ENCODE measurements at places on chromosomes 1 and 21.

DNA sequence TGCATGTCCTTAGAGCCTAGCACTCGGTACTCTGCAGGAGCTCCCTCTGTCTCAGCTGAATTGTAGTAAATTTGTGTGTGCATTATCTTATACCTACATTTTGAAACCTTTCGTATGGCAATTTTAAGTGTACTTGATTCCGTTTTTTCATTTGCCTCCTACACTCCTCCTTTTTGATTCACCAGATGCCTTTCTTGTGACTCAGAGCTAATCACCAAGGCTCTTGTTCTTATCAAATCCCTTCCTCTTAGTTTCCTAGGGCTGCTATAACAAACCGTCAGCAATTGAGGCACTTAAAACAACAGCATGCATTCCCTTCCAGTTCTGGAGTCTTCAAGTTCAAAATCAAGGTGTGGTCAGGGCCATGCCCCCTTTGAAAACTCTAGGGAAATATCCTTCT, 261.0 kb downstream of the ASTN1 start:
- no peak for DNase-seq

GRCh38 chr1:60705026-60705425, 377.3 kb upstream of the NFIA start:
- no peak for DNase-seq

GRCh38 chr1:9312168-9312720, 19.6 kb downstream of the SPSB1 start:
- no peak for DNase-seq

GRCh38 chr21:45969921-45970673, 11.5 kb upstream of the COL6A1 start:
- no peak for DNase-seq

DNA sequence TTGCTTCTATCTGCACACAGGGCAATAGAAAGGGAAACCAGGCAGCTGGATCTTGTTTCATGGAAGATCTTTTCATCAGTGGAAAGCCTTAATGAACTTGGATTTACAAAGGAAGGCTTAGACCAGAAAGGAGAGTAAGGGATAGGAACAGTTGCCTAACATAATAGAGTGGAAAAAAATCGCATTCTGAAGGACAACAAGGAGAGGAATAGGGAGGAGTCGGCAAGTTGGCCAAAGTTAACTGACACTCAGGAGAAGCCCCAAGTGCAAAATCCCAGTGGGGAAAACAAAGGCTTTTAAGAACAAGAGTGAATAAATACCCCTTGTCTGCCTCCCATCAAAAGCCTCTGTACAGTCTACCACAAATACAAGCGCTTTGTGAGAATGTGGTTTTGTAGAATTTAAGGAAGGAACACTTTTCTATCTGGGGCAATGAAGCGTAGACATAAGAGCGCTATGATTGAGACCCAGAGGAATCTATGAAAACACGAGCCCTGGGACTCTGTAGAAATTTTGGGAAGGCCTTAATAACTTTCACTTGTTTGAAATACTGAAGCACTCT, 74.1 kb downstream of the ZNF648 start:
- no peak for DNase-seq

DNA sequence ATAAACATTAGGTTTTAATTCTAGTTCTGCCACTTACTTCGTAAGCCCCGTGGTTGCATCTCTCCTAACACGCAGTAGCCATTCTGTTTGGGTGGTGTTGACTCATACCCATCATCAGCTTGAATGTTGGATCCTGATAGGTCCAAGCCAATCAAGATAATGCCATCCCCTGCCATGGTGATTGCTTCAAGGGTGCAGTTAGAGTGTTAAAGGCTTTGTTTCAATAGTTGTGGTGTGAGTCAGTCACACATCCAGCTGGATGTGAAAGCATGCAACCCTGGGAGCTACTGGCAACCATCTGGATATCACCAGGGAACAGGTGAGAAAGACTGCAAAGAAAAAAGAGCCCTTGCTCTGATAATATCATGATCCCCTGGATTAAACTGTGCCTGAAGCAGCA, 69.1 kb downstream of the OMA1 start:
- no peak for DNase-seq

- no peak for DNase-seq
Measured at GRCh38 chr1:226378071-226378470, 29.8 kb downstream of the PARP1 start.

DNA sequence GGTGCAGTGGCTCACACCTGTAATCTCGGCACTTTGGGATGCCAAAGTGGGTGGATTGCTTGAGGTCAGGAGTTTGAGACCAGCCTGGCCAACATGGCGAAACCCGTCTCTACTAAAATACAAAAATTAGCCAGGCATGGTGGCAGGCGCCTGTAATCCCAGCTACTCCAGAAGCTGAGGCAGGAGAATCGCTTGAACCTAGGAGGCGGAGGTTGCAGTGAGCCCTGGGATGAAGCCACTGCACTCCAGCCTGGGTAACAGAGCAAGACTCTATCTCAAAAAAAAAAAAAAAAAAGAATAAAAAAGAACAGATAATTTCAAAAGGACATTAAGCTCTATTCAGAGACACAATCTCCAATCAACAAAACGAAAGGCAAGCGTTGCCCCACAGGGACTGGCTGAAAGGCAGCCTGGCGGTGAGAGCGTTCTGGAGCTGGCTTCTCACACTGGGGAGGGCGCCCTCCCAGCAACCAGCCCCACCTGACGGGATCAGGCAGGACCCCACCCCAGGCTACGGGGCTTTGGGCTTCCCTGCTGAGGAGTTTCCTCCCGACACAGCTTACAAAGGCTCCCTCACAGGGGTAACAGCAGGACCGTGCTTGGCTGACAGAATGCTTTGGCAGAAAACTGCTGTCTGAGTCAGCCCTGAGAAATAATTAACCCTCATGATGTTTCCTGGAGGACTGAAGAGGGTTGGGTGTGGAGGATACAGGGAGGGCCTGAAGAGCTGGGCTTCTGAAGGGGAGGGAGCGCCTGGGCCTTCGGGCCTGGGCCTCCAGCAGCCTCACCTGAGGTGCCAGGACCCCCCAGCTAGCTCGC, 31.1 kb upstream of the SRP9 start:
- DNase-seq, result peak; percentile 91

GRCh38 chr1:232048481-232048880, 421.9 kb downstream of the DISC1 start:
- DNase-seq, result no peak

GRCh38 chr1:207336559-207337467, 15.3 kb downstream of the CD55 start:
- DNase-seq, result peak; percentile 43

GRCh38 chr1:234862360-234862943, 252.5 kb upstream of the IRF2BP2 start:
- no peak for DNase-seq

GRCh38 chr1:41342774-41343355, 18.4 kb upstream of the FOXO6 start:
- no peak for DNase-seq

DNA sequence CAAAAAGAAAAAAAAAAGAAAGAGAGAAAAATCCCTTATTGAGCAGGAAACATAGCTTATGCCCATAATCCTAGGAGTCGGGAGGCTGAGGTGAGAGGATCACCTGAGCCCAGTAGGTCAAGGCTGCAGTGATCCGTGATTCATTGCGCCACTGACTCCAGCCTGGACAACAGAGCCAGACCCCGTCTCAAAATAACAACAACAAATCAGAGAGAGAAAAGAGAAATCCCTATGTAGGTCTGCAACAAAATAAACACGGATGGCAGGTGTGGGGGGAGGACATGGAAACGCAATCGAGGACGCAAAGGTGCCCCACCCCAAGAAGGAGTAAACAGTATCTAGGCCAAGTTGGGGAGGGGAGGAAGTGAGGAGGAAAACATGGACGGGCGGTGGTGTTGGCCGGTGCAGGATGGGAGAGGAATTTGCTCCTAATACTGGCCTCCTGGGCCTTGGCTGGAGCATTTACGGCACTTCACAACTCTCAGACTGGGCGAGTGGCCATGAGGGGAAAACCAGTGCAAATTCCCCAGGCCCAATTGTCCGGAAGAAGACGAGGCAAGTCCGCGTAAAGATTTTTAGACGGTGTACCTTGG, 609 bp upstream of the CHTOP start:
- DNase-seq, result no peak

GRCh38 chr1:228018961-228019721, 12.3 kb downstream of the WNT3A start:
- DNase-seq, result no peak

DNA sequence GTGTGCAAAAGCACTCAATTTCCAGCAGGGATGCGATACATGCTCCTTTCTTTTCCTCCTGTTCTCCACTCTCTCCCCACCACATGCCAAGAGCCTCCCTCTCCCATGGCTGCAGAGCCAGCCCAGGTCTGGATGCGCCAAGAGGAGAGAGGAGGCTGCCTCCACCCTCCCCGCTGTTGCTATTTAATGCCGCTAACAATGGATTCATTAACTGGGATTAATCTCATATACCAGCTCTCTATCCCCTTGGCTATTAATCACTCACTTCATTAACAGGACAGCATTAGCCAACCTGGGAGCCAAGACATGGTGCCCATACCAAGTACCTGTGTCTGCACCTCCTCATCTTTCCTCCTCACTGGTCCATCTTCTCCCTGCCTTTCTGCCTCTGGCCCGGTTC, 49.1 kb upstream of the SCMH1 start:
- DNase-seq, result no peak

- peak; percentile 55 for DNase-seq
Measured at GRCh38 chr1:11749203-11749689, 12.7 kb upstream of the C1orf167 start.

GRCh38 chr1:19872190-19872589, 10.0 kb upstream of the OTUD3 start:
- DNase-seq, result no peak

DNA sequence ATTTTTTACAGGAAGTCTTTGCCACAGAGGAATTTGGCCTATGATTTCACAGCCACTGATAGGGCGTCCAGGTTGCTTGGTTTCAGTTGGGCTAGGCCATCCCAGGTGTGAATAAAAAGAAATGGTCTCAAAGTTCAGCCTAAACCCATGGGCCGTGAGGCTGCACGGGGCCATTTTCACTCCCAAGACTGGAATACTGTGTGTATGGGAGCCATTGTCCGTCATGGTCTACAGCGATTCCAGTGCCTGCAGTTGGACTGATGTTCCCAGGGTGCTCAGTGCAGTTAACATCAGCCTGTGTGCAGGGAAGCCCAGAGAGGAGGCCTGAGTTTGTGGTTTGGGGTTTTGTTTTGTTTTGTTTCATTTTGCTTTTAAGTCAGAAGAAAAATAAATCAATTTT, 133.2 kb downstream of the ADSS2 start:
- DNase-seq, result no peak

- DNase-seq, result no peak
Measured at GRCh38 chr1:55035904-55036303, 3.4 kb upstream of the PCSK9 start.

- DNase-seq, result no peak
Measured at GRCh38 chr1:197961933-197962332, 44.8 kb downstream of the LHX9 start.

- no peak for DNase-seq
Measured at GRCh38 chr1:204900721-204901120, 30.1 kb downstream of the NFASC start.

GRCh38 chr1:6108937-6109614, 63.4 kb downstream of the KCNAB2 start:
- DNase-seq, result peak; percentile 78

DNA sequence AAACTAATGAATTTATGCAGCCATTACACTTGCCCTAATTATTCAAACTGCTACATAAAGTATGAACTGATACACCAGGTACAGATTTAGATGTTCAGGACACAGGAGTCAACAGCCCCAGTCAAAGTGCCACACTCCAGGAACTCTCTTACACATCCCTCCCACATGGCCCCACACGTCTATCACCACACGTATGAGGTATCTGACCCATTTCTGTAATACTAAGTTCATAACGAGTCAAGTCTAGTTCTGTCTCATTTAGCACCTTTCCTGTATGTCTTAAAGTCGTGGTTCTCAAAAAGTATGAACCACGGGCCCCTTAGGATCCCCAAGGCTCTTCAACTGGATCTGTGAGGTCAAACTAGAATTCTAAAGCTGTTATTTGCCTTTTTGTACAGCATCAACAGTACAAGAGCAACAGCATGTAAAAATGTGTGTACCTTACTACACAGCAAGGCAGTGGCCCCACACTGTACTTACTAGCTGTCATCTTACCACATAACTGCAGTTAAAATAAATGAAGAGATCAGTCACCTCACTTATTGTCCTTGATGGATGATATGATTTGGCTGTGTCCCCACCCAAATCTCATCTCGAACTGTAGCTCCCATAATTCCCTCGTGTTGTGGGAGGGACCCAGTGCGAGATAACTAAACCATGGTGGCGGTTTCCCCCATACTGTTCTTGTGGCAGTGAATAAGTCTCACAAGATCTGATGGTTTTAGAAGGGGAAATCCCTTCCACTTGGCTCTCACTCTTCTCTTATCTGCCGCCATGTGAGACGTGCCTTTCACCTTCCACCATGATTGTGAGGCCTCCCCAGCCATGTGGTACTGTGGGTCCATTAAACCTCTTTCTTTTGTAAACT, 42.6 kb downstream of the SIPA1L2 start:
- no peak for DNase-seq

- no peak for DNase-seq
Measured at GRCh38 chr1:197695961-197696360, 79.3 kb downstream of the DENND1B start.

- DNase-seq, result no peak
Measured at GRCh38 chr21:17446737-17447136, 66.1 kb upstream of the CXADR start.

- no peak for DNase-seq
Measured at GRCh38 chr21:41752231-41752681, 14.6 kb downstream of the RIPK4 start.

DNA sequence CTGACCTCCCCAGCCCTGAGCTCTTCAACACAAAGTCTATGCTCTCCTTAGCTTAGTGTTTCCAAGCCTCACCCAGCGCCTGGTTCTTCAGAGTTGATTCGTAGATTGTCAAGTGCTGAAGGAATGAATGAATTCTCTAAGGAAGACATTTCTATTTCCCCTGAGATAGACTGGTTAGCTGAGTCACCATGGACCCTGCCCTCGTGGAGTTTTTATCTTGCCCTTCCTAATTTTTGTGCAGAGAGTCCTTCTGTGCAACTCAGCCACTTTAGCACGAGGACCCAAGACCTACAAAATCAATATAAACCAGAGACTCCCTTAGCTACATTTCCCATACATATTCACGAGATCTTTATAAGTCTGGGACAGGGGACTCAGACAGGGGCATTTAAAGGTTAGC, 2.6 kb upstream of the CD244 start:
- no peak for DNase-seq

Measured in dermis blood vessel endothelial cell (primary cell).